ENCODE measurements at places on chromosomes 1 and 21.

DNA sequence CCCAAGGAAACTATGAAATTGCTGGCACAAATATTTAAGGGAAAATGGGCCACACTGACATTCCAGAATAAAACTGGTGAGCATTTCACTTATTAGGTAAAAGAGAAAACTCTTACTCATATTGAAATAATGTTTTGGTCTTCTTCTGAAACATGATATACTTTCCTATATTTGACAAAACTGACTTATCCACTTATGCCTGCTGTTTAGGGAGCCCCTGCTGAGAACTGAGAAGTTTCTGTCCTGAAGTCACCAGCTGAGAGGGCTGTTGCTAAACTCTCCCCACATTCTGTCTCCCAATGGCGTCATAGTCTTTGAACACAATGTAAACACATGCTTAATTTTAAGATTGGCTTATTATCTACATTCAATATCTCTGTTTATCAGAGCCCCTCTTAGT lies 46.8 kb upstream of the ZC3H11B start:
- no peak for DNase-seq

- no peak for DNase-seq
Measured at GRCh38 chr21:42089093-42089631, 18.0 kb downstream of the UMODL1 start.

DNA sequence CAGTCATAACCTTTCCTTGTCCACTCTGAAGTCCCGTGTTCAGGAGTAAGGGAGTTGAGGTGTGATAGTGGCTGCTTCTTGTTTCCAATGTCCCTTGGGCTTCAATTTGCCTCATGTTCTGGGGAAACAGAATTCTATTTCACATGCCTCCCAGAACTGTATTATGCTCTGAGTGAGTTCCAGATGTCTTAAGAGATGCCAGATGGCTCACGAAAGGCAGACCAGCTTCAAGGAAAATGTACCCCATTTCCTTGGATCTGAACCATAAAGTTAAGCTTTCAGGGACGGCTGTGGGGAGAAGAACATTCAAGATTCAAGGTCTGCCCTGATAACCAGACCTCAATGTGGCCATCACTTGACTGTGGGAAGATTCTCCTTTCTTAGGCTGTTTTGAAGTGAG lies 42.4 kb downstream of the C1orf87 start:
- DNase-seq: no peak

- no peak for DNase-seq
Measured at GRCh38 chr1:76281306-76281705, 206.8 kb downstream of the ST6GALNAC3 start.

DNA sequence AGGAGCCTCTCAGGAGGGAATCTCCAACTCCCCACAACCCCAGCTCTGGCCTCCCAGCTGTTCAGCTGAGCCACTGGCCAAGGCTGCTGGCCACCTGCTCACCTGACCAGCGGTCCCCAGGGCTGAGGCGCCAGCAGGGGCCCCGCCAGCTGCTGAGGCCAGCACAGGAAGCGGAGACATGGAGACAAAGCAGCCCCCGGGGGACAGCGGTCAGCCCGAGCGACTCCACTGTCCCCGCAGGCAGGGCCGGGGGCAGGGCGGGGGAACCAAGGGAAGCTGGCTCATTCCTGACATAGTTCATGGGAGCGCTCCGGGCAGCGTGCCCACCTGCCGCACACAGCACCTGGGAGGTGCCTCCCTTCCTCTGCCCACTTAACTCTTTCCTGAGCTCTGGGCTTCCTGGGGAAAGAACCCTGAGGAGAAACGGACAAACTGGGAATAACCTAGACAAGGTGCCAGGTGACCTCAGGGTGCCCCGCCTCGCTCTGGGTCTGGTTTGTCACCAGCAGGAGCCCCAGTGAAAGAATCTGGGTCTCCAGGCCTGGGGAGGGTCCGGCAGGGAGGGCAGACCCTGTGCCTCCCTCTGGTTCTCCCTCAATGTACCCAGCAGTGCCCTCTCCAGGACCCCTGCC lies 10.7 kb downstream of the EPHA2 start:
- no peak for DNase-seq

DNA sequence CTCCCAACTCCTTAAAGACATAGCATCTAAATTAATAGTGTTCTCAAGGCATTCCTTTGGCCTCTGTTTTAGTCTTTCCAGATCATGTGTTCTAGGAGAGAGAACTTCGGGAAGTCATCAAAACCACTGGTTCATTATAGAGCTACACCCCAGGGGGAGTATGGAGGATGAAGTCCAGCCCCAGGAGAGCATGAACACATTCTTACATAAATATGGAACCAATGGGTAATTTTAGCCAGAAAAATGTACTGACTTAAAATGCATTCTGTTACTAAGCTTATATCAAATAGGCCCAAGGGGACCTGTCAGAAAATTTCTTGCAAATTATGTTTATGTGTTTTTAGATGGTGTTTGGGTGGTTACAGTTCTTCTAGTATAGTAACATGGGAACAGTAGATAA lies 165.2 kb downstream of the NTMT2 start:
- DNase-seq: no peak

DNA sequence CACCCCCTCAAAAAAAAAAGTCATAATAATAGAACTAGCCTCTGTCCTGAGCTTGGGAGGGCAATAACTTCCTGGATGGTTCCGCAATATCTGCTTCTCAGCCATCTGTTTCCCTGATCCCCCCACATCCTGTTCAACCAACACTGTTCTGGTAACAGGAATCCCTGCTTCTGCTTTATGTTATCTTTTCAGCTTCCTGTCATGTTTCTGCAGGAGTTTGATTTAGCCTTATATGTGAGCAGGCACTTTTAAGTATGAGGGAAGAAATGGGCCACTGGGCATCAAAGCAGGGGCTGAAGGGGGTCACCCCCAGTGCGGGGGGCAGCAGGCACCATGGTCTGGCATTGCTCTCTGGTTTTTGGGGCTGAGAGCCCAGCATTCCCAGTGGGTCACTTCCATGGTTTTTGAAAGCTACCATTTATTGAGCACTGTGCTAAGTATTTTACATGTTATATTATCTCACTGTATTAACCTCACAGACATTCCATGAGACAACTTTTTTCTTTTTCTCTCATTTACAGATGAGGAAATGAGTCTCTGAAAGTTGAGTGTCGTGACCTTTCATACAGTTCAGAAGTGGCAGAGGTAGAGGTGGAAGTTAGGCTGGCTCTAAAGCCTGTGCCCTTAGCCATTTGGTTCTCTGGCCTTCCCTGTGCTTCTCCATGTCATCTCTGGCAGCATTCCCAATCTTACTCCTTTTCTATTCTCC lies 61.9 kb downstream of the DNTTIP2 start:
- no peak for DNase-seq

- no peak for DNase-seq
Measured at GRCh38 chr1:207903053-207903452, 7.9 kb downstream of the CD34 start.

- DNase-seq: no peak
Measured at GRCh38 chr1:91755702-91756287, 130.2 kb downstream of the TGFBR3 start.

GRCh38 chr1:231778009-231778719 lies 151.6 kb downstream of the DISC1 start:
- peak; percentile 5 for DNase-seq

GRCh38 chr1:65049941-65050713 lies 83.8 kb upstream of the JAK1 start:
- no peak for DNase-seq

DNA sequence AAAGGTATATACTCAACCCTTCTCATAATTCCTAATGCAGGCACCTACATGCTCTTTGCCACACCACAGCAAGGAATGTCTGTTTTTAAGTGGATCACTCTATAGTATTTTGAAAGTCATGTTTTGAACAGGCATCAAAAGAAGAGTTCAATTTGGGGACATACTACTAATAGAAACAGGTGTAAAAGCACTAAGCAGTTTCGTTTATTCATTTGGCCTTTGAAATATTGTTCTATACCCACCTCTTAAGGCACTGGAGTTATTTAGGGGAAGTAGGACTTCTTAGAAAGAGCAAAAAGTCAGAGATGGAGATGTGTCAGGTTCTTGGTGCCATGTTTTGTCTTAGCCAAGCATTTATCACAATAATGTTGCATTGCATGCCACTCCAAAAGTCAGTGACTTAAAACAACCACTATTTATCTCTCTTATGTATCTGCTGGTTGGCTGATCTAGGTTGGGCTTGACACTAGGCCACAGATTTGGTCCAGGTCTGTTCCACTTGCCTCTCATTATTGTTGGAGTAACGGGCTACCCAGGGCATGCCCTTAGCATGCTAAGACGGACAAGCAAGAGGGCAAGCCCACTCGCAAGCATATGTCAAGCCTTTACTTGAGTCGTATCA lies 107.5 kb downstream of the RGL1 start:
- no peak for DNase-seq

- DNase-seq: no peak
Measured at GRCh38 chr1:229539863-229540506, 18.5 kb downstream of the ABCB10 start.

- no peak for DNase-seq
Measured at GRCh38 chr1:162236201-162236600, 140.5 kb downstream of the SPATA46 start.

DNA sequence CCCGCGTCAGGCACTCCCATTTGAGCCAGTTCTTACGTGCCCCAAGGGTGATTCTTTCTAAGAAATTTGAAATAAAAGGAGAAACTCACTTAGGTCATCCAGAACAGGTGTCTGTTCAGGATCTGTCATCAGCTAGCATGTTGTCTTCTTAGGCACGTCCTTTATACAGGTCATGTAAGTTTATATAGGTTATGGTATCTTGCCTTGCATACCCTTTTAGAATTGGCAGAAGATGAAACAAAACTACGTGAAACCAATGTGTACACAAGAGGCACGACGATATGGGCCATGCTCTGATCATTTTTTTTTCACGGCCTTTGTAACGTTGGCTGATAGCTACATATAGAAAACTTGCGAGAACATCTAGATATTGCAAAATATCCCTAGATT lies 579 bp upstream of the GTF2B start:
- DNase-seq: no peak

GRCh38 chr1:177923441-177923840 lies 46.4 kb downstream of the SEC16B start:
- no peak for DNase-seq

DNA sequence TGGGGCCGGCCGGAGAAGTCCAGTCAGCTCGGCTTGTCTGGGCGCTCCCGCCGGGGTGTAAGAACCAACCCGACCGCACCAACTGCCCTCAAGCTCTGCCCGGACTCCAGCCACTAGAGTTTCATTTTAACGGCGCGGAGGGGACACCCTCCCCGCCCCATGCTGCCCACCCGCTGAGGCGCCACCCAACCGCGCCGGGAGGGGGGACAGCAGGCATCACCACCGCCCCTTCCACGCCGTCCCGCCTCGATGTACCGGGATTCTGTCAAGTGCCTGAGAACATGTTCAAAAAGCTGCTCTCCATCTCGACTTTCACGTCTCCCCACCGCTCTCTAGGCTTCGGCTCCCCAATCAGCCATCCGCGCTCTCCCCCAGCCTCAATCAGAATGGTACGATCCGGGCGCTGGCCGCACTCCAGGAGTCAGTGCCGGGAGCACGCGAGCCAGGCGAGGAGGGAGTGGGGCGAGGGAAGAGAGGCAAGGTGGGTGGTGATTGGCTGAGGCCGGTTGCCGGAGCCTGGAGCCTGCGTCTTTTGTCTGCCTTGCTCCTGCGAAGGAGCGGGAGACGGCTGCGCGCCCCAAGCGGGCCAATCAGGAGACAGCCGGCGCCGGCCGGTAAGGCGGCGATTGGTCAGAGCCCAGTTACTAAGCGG lies at the start of gene PIK3R3:
TSS of gene PIK3R3 (minus strand) at position 101 of the 652 bp plus-strand sequence. CDS start 677 bp downstream, outside the sequence.
- DNase-seq: peak; percentile 92

GRCh38 chr21:37040212-37040611 lies 32.7 kb downstream of the PIGP start:
- no peak for DNase-seq

DNA sequence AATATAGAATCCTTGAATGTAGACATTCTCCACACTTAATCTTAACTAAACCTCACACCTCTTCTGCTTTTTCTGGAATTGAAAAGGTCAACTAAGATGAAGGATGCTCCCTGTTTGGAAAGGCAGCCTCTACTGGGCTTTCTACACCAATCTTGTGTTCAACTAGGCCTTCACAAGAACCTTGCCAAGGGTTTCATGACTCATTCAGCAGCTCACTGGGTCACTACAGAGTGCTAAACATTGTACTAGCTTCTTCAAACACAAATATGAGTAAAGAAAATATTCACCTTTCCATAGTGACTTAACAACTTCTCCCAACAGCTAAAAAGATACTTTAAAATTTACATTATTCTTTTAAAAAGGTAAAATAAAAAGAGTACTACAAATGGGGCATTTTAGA lies 135.3 kb upstream of the PRMT6 start:
- DNase-seq: no peak

- DNase-seq: no peak
Measured at GRCh38 chr1:50450861-50451653, 27.8 kb upstream of the DMRTA2 start.

GRCh38 chr1:167829868-167830267 lies 84.1 kb downstream of the ADCY10 start:
- DNase-seq: no peak

GRCh38 chr1:202214089-202214843 lies 20.7 kb downstream of the LGR6 start:
- DNase-seq: no peak

DNA sequence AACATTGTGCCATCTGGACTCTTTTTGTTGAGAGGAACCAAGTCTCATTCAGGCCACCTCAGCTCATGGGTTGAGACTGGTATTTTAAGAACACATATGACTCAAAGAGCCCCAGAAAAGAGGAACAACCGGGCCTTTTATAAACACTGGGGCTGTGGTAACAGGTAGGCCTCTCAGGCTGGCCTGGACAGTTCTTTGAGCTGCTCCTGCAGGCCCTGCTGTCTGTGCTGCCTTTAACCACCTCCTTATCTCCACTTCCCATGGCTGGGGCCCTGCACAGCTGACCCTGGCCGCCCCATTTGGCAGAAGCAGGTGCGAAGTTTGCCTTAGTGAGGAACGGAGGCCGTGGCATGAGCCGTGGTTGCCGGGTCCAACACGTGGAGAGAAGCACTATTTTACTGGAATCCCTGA lies 163.3 kb downstream of the RHOU start:
- DNase-seq: peak; percentile 22

DNA sequence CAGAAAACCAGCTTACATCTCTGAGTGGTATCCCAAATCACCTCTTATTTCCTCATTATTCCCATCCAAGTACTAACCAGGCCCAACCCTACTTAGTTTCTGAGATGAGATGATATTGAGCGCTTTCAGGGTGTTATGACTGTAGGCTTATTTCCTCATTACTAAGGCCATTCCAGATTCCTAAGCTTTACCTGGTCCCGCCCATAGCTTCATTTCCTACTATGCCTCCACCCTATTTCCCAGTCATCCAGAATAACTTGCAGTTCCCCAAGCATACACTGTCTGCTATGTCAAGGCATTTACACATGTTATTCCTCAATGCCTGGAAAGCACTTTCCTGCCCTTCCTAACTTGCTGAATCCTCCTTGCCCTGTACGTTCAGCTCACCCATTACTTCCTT lies 79.3 kb upstream of the SPAG17 start:
- no peak for DNase-seq

DNA sequence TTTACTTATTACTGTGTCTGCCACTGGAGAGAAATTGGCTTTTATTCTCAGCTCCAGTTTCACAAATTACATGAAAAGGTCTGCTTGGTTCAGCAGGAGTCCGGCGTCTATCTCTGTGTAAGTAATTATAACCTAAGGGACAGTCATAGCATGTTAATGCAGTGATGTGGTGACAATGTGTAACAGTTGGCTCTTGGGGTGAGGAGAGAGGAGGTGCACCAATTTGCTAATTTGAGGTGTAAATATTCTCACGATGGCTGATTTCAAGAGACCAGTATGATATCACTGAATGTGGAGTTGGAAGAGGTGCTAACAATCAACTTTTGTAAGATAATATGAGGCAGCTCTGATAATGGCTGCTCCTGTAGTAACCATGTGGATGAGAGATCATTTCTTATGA lies 86.1 kb downstream of the CTH start:
- no peak for DNase-seq

Data from CD4-positive, alpha-beta T cell treated with Interferon gamma for 1 hour (primary cell).